SHP77 treated with DMSO at 0.1 percent for 48 hours (cell line): ENCODE measurements at places on chromosomes 2 and 18.

DNA sequence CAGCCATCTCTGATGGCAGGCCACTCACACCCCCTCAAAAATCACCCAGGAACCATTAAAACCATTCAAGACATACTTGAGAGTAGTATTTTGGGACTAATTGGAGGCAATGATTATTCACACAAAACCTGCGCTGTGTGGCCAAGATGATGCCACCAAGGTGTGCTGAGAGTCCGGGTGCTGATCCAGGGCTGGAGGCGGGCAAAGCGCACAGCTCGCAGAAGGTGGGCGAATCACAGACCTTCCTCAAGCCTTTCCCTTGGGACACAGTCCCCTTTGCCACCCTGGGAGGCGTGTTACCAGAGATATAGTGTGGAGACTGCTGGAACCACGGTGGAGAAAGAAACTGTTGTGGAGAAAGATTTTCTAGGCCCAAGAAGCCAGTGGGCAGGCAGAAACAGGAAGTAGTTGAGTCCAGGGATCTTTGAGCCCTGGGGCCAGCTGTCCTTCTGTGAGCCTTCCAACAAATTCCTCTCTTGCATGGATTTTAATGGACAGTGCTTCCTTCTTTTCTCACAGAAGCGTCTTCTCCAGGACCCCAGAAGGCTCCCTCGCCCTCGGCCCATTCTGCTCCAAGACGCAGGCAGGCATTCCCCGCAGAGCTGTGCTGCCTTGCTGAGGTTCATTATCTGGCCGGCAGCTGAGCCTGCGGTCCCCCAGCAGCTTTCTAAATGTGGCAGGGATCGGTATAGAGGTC is 8.0 kb downstream of the COPS9 start:
- no peak for DNase-seq

DNA sequence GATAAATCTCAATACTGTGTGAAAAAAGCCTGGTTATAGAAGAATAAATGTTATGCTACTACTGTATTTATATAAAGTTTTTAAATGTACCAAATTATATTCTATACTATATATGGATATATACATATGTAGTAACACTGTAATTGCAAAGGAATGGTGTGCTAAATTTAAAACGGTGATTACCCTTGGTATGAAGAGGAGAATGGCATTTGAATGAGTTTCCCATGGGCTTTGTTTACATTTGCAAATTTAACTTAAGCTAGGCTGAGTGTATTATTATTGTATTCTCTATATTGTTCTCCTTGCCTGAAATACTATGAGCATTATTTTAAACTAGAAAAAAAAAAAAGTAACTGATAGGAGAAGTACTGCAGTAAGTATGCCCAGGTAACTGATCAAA is 4.7 kb upstream of the SP3 start:
- DNase-seq, result no peak

DNA sequence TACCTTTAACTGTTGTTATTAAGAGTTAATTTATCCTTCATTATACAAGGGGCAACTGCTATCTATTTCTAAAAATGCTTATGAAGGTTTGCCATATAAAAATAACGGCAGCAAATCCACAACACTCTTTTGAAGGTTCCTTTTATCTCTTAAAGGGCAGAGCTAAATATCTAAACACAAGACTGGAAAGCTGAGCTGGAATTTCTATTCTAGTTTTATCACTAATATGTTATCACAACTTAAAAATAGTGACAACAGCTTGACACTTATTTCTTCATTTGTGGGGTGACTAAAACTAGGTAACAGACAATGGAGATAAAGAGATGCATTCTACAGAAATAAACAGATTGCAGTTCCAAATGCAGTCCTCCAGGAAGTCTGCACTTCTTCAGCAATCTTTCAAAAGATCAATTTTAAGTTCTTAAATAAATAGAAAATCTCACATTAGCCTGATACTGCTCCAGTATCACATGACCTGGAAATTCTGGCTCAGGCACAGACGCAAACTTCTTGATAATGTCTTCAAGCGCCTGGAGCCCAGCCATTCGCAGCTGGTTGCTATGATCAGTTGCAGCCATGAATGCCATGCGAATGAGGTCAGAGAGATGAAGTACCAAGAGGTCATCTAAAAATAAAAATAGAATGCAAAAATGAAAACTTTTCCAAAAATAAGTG is 54.0 kb upstream of the STRN start:
- DNase-seq, result no peak

DNA sequence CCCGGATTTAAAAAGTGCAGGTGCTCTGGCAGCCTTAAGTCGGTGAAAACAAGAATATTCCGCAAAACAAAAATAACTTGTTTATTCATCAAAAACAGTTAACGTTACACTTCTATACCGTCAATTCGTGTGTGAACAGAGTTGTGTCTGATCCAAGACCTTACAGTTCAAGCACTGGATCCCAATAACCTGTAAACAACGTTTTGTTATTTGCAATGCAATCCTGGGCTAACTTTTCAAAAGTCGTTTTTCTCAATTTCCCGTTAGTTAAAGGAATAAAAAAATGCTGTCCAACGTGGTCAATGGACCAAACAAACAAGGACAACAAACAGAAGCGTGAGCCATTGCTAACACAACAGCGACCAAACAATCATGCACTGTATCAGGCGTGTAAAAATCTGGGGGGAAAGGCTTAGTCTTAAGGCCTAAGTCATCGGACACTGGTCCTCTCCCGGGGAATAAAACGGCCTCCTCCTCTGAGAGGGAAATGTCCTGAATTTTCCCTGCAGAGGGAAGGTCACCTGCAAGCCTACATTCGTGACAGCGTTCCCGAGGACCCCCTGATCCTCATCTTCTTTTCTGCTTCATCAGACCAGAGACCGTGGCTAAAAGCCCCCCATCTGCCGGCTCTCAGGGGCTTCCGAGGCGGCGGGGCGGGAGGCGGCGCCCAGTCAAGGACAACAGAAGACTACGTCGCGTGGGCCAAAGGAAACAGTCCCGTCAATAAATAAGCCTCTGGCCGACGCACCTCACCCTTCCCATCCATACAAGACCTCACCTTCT is 490 bp downstream of the NDUFS1 start:
- DNase-seq, result no peak

DNA sequence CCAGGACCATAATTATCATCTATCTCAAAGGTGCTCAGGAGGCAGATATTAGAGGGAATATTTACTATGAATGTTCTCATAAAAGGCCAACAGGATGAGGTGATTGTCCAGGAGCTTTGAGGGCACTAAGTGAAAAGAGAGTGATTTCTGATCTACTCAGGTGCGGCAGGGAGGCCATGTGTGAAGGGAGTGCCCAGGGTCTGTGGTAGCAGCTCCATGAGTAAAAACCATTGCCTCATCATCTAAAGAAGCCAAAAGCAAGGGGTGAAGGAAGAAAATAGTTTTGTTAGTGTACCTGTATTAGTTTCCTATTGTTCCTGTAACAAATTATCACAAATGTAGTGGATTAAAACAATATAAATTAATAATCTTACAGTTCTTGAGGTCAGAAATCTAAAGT is 22.5 kb downstream of the RND3 start:
- DNase-seq, result no peak

- no peak for DNase-seq
Measured at GRCh38 chr2:30763151-30763660, 44.0 kb downstream of the CAPN13 start.

GRCh38 chr18:77481541-77481940 is 231.9 kb downstream of the GALR1 start:
- no peak for DNase-seq
